ENCODE measurements at places on chromosomes 1 and 21. TPM values are rescaled to one million over a fixed set of nuclear protein-coding genes. Genes with fewer than 3 reads are reported as not detected.

- no peaks in the 10 kb centered on the region for H3K4me1 ChIP-seq
- no peak overlapping the region for H3K27ac ChIP-seq
- no peak for DNase-seq
- no peak overlapping the region for H3K4me3 ChIP-seq
Observed at GRCh38 chr1:228717081-228717480, 18.2 kb upstream of the RHOU start.

GRCh38 chr1:68725001-68725752 lies 228.3 kb upstream of the DEPDC1 start:
- H3K4me3 ChIP-seq, result no peak overlapping the region
- no peak overlapping the region for H3K27ac ChIP-seq
- H3K36me3 ChIP-seq, result no peaks in the 10 kb centered on the region
- no peaks in the 10 kb centered on the region for H3K4me1 ChIP-seq

DNA sequence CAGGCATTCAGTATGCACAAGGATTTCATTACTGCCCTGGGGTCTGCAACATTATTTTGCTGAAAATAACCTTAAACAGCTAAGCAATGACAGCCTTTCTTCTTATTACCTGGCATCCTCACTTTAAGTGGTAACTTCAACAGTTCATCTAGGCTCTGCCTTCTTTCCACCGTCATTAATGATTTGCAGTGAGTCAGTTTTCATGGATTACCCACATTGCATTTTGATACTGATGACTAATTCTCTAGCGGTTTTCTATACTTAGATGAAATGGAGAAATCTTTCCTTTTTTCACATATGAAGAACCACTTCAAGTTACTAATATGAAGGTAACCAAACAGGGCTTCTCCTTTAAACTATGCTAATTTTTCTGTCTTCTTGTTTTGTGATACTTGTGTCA lies 226.9 kb upstream of the TMPRSS15 start:
- no peaks in the 10 kb centered on the region for H3K36me3 ChIP-seq
- no peaks in the 10 kb centered on the region for H3K27me3 ChIP-seq
- no peak overlapping the region for H3K4me3 ChIP-seq
- no peak for DNase-seq

- H3K27me3 ChIP-seq, result no peaks in the 10 kb centered on the region
- no peaks in the 10 kb centered on the region for H3K4me1 ChIP-seq
- DNase-seq, result no peak
- no peak overlapping the region for H3K4me3 ChIP-seq
- H3K36me3 ChIP-seq, result no peaks in the 10 kb centered on the region
Observed at GRCh38 chr1:107647012-107647411, 318.0 kb downstream of the VAV3 start.

Gene NGF
- not detected for total RNA-seq

Gene MANEAL
- total RNA-seq, result 0.74 TPM

DNA sequence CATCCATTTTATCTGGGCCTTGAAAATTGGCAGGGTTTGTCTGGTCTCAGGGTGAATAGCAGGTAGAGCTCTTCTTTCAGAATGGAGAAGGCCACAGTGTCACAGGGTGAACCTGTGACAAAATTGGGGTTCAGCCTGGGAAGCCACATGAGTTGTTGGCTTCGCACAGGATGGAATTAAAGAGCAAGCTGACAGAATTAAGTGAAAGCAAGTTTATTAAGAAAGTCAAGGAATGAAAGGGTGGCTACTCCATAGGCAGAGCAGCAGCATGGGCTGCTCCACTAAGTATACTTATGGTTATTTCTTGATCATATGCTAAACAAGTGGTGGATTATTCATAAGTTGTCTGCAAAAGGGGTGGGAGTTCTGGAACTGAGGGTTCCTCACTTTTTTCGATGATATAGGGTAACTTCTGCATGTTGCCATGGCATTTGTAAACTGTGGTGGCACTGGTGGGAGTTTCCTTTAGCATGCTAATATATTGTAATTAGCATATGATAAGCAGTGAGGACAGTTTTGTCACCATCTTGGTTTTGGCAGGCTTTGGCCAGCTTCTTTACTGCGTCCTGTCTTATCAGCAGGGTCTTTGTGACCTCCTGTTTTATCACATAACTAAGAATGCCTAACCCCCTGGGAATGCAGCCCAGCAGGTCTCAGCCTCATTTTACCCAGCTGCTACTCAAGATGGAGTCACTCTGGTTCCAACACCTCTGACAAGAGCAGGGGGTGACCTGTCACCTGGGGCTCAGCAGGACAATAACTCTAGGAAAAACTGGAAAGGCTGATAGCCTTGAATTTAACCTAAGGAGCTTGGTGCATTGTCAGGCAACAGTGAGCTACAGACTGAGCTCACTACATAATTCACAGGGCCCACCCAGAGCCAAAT lies 5.1 kb downstream of the IFNAR2 start:
- no peak overlapping the region for H3K4me3 ChIP-seq
- peak overlapping the region; percentile 28 for H3K27ac ChIP-seq
- H3K36me3 ChIP-seq, result peaks cover 12% of the 10 kb centered on the region

DNA sequence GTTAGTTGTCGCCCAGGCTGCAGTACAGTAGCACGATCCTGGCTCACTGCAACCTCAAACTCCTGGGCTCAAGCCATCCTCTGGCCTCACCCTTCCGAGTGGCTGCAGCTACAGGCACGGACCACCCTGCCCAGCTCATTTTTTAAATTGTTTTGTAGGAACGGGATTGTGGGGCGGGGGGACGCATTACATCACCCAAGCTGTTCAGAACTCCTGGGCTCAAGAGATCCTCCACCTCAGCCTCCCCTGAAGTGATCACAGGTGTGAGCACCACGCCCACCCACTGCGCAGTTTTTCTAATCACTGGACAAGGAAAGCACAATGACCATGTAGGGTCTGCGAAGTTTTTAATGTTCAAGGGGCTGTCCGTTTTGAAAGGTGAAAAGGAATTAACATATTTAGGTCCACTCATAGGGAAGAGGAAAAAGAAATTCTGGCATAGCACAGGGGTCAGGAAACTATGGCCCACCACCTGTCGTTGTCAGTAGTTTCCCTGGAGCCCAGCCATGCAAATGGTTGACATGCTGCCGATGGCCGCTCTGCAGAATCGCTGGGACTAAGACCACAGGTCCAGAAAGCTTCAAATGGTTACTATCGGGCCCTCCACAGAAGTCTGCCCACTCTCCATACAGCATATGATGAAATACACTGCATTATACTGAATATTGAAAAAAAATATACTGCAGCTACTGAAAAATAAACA lies 26.0 kb downstream of the SETD4 start:
- H3K4me3 ChIP-seq, result no peak overlapping the region
- H3K4me1 ChIP-seq, result no peaks in the 10 kb centered on the region
- H3K27me3 ChIP-seq, result no peaks in the 10 kb centered on the region
- H3K36me3 ChIP-seq, result peaks cover 14% of the 10 kb centered on the region
- no peak for DNase-seq

DNA sequence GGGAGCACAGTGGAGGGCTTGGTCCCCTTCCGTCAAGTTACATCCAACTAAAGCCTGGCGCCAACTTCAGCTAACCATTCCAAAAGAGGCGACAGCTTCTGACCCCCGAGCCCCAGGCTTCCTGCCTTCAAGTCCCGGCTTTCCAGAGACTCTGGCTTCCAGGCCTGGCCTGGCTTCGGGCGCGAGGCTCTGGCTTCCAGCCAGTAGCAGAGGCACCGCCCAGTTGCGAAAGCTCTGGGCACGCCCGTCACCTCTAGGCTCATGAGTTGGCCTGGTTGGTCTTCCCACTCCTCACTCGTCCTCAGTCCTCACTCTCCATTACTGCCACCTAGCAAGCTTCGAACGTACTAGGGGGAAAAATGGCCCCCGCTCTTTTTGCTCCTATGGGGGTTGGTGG lies 30.0 kb upstream of the C1orf185 start:
- no peak overlapping the region for H3K4me3 ChIP-seq
- no peak for DNase-seq
- H3K36me3 ChIP-seq, result no peaks in the 10 kb centered on the region
- H3K27me3 ChIP-seq, result peaks cover 9% of the 10 kb centered on the region
- H3K4me1 ChIP-seq, result no peaks in the 10 kb centered on the region
- H3K27ac ChIP-seq, result no peak overlapping the region

Gene AMY1A
- total RNA-seq, result not detected

Gene ZNF670
- 4.1 TPM for total RNA-seq

- H3K36me3 ChIP-seq, result peaks cover 1% of the 10 kb centered on the region
- DNase-seq, result peak; percentile 65
- peak overlapping the region; percentile 28 for H3K4me3 ChIP-seq
- no peaks in the 10 kb centered on the region for H3K27me3 ChIP-seq
Observed at GRCh38 chr21:25999921-26000582, 170.5 kb downstream of the APP start.

GRCh38 chr1:117904485-117904884 lies 24.9 kb downstream of the GDAP2 start:
- H3K36me3 ChIP-seq, result peaks cover 32% of the 10 kb centered on the region
- no peak overlapping the region for H3K4me3 ChIP-seq
- no peak for DNase-seq

Gene ETNK2
- total RNA-seq, result 0.77 TPM

GRCh38 chr1:157512036-157512969 lies 40.0 kb downstream of the FCRL5 start:
- H3K27me3 ChIP-seq, result no peaks in the 10 kb centered on the region
- no peak overlapping the region for H3K27ac ChIP-seq
- H3K36me3 ChIP-seq, result no peaks in the 10 kb centered on the region
- H3K4me3 ChIP-seq, result no peak overlapping the region

All from activated naive CD4-positive, alpha-beta T cell treated with anti-CD3 and anti-CD28 coated beads for 36 hours (primary cell).